M059J (cell line): ENCODE measurements at places on chromosomes 12 and 14.

DNA sequence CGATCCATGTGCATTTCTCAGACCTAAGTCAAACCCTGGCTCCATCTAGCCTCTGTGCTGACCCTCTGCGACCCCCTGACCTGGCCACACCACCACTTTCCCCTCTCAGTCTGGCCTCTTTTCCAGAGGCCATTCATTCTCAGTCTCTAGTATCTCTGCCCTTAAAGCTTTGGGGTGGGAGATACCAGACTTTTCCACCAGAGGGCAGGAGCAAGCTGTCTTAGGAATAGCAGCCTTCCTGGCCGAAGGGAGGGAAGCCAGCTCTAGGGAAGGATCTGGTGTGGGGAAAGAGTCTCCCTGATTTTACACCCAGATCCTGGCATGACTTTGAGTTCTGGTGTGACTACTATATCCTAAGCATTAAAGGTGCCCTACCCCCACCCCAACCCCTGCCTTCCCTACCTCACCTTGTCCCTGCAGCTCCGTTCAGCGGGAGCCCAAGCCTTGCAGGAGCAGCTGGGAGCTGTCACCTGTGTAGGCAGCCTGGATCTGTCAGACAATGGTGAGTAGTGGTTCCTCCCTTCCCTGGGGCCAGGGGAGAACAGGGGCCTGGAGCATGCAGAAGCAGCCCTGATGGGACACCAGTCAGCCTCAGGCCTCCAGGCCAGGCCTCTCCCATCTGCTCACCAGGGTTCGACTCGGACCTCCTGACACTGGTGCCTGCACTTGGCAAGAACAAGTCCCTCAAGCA, 6.6 kb downstream of the CARMIL3 start:
- DNase-seq, result peak; percentile 69

- no peak for DNase-seq
Observed at GRCh38 chr12:66851134-66851533, 172.3 kb upstream of the GRIP1 start.

DNA sequence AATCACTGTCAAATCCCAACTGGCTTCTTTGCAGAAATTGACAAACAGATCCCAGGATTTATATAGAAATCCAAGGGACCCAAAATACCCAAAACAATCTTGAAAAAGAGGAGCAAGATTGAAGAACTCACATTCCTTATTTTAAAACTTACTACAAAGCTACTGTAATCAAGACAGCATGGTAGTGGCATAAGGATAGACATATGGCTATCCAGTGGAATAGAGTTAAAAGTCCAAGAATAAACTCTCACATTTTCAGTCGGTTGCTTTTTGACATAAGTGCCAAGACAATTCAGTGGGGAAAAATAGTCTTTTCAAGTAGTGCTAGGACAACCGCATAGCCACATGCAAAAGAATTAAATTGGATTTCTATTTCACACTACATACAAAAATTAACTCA, 81.0 kb upstream of the HOXC13 start:
- no peak for DNase-seq

GRCh38 chr12:3601461-3602150, 110.6 kb downstream of the PRMT8 start:
- no peak for DNase-seq

GRCh38 chr14:89418452-89418851, 1.4 kb upstream of the FOXN3 start:
- DNase-seq, result peak; percentile 42

- DNase-seq, result peak; percentile 32
Observed at GRCh38 chr12:89350630-89351488, 1.4 kb downstream of the DUSP6 start.

GRCh38 chr14:85437148-85437547, 92.8 kb upstream of the FLRT2 start:
- no peak for DNase-seq

- no peak for DNase-seq
Observed at GRCh38 chr12:57049119-57049446, 846 bp downstream of the MYO1A start.

DNA sequence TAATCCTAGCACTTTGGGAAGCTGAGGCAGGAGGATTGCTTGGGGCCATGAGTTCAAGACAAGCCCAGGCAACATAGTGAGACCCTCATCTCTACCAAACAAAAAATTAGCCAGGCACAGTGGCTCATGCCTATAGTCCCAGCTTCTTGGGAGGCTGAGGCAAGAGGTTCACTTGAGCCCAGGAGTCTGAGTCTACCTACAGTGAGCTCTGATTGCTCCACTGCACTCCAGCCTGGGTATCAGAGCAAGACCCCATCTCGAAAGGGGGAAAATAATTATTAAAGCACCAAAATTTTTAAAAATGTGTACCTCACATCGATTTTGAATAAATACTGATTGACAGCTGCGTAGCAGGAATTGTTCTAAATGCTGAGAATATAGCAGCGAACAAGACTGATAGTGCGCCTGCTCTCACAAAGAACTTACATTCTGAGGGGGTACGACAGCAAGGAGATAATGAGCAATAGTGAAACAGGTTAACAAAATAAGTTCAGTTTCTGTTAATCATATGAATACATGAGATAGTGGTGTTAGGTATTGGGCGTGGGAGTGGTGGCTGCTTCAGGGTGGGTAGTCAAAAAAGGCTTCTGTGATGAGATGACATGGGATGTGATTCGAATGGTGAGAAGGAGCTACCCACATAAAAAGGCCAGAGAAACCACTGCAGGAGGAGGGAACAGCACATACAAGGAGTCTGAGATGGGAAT, 19.6 kb downstream of the HCFC2 start:
- DNase-seq, result no peak

DNA sequence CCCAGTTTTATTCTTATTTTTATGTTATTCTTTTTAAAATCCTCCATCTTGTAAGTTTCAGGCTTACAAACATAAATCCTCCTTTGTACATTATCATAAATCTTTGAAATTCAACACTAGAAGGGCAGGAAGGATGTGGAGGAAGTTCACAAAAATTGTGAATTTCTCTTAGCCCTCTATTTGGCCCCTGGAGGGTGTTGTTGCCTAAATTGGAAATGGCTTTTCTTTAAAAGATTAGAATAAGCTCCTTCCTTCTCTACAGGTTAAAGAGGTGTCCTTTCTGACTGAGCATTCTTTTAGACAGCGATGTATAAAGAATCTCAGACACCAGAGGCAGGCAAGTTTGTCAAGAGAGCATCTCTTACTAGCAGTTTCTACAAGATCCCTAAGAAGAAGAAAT, 391.7 kb upstream of the OR4E1 start:
- DNase-seq, result no peak
